Transverse colon (tissue), 4 donors: ENCODE measurements at places on chromosomes 6 and 20. TPM values are rescaled to one million over a fixed set of nuclear protein-coding genes. Genes with fewer than 3 reads are reported as not detected.

Gene MROH8
- total RNA-seq = 3.0 TPM

Gene POPDC3
- 0.79 TPM for total RNA-seq

DNA sequence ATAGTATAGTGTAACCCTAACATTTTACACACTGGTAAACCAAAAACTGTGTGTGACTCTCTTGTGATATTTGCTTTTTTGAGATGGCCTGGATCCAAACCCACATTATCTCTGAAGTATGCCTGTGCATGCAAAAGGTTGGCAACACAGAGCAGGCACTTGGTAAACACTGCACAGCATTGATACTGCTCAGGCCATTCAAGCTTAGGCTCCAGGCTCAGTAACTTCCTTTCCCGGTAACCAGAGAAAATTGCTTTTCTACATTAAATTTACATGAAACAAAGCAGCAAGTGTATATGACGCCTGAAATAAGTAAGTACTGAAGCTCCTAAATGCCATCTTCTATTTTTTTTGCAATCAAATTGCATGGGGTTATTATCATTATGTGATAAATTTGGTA, 205.7 kb downstream of the EPM2A start:
- DNase-seq = no peak

DNA sequence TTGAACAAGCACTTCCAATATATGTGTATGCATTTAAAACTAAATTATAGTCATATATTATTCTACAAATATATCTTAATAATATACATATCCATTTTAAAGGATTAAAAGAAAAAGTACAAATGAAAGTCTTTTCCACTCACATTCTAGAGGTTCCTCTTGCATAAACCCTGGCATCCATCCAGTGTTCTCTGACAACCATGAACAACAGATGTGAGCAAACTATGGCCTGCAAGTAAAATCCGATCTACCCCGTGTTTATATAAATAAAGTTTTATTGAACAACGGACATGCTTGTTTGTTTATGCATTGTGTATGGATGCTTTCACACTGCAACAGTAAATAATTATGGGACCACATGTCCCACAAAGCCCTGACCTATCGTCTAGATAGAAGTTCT, 1122.3 kb downstream of the EPHA7 start:
- DNase-seq = no peak

GRCh38 chr6:127878115-127878514, 22.7 kb downstream of the THEMIS start:
- DNase-seq = no peak

DNA sequence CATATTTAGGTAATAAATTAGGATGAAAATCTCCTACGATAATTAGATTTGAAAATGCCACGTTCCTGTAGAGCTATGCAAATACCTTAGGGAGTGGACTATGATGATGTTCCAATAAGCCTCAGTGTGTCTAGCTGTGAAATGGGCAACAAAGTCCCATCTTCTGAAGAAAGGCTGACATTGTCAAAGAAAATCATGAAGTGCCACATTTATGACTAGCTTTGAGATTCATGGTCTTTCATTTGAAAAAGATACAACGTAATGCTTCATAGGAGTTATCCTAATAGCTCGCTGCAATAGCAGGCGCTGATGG, 23.8 kb upstream of the BCAS1 start:
- DNase-seq = no peak

DNA sequence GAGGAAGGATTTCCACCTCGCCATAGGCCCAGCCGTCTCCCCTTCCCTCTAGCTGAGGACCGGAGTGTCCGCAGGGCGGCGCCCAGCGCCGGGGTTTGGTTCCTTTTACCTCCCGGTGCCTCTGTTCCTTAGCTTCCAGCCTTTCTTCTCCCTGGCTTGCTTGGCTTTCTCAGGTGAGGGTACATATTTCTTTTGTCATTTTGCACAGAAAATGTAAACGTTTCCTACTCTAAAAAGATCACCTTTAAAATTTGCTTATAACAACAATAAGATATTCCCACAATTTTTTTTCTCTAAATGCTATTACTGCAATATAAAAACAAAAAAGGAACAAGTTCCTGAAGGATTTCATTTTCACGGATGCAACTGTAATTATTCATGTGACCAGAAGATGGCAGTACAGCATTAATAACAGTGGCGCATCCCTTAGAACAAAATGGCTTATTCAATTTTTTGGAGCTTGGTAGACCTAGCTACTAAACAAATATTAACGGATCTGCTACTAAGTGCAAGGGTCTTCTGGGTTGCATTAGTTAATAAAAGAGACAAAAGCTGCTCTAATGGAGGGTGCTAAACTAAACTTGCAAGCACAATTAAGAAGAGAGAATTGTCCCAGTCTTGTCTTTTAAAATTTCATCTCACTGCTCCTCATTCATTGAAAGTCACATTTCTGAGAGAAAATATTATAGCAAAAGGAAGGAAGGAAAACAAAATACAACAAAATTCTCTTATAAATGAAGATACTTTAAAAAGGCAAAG, 172.9 kb downstream of the ADGRG6 start:
- no peak for DNase-seq

GRCh38 chr20:21526776-21527175, 12.9 kb upstream of the NKX2-2 start:
- DNase-seq = no peak

Gene LY6G6F
- not detected for total RNA-seq

GRCh38 chr6:105588123-105588710, 185.3 kb upstream of the PREP start:
- no peak for DNase-seq

- DNase-seq = no peak
These were observed 243.2 kb downstream of the ARID1B start for GRCh38 chr6:157020398-157020797.

Gene TFAP2D
- total RNA-seq = not detected

DNA sequence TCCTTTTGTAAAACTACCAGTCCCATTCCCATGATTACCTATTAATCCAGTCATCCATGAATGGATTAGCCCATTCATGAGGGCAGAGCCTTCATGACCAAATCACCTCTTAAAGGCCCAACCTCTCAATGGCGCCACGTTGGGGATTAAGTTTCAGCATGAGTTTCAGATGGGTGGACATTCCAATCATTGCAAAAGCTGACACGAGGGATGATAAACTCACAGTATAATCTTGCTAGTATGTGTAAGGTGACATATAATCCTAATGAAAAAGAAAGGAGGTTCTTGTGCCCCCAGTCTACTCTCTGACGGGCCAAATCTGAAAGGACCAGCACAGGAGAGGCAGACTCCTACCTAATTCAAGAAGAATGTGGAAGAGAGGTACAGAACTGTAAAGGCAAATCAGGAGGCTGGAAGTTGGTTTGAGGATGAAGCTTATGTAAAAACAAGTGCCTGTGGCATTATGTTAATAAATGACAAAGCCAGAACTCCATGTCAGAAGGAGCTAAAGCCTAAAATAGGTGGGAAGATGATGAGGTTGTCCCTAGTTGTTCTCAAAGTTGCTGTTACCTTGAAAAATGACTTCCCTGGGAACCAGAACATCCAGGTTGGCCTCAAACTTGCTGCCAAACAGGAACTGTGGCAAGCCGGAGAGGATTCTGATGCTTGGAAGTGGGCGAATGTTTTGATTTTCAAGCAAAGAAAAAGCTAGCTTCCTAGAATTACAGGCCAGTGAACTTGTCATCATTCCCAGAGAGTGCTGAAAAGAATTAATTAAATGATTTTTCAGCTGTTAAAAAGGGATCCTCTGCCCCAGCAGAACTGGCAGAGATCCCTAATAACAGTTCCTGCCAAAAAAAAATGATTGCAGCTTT, 106.5 kb upstream of the TIAM2 start:
- no peak for DNase-seq

GRCh38 chr20:14935285-14935684, 597.9 kb upstream of the FLRT3 start:
- DNase-seq = no peak

Gene C6orf58
- total RNA-seq = not detected

DNA sequence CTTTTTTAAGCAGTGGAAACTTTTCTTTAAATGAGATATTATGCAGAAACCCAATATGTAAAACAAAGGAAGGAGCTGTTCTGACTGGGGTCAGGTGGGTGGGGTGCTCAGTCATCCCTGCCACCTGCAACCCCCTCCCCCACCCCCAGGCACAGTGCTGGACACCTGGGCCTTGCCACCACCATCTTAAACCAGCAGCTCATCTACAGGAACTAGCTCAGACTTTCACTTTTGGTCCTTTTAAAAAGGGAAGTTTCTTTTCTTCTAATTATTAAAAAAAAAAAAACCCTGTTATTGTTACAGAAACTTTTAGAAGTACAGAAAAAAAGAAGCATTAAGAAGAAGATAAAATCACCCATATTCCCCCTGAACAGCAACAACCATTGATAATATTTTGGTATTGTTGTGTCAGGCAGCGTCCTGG, 37.1 kb downstream of the PPP1R16B start:
- peak; percentile 73 for DNase-seq

Gene SLC2A10
- 8.2 TPM for total RNA-seq

DNA sequence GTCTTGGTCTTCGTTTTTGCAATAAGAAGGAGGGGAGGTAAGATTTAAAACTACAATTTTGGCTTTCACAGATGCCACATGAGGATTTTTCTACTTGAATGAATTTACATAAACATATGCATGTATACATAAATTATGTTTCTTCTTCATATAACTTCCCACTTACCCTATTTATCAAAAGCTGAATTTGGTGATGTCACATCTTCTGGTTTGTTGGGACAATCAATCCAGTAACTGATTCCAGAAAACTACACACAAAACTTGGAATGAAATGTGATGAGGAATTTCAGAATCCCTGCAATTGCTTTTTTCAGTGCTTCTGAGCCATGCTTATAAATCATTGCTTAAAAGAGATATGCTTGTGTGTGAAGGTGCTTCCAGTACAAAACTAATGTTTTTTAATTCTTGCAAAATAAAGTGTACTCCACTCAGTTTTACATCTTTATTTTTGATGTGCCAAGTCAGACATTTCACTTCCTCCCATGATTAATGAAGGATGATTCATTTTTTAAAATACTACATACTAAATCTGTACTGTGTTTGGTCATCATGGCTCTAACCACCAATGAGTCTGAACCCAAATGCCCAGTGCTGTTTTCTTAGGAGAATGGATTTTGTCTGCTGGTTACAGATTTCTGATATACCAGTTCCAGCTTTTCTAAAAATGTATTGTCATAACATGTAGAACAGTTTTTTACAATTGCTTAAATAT, 32.1 kb upstream of the RIN2 start:
- no peak for DNase-seq

Gene XKR7
- total RNA-seq = not detected

DNA sequence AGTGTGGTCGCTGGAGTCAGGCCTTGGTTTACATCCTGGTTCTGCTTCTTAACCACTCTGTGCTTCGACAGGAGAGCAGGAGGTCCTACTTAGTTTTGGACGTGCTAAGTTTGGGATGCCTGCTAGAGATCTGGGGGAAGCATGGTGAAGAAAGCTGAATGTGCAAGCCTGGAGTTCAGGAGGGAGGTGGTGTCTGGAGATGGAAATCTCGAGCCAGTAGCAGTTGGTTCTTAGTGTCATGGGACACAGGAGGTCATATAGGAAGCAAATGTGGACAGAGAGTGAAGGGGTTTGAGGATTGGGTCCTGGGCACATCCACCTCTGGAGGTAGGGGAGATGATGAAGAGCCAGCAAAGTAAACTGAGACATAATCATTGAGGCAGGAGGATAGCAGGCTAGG, 131.4 kb downstream of the SYCP2 start:
- no peak for DNase-seq

- no peak for DNase-seq
These were observed 1.8 kb upstream of the YTHDF1 start for GRCh38 chr20:63217706-63218105.
